ENCODE measurements at places on chromosomes 12 and 14. TPM values are rescaled to one million over a fixed set of nuclear protein-coding genes. Genes with fewer than 3 reads are reported as not detected.

The SLC16A7 gene
- 38.2 TPM for total RNA-seq

The MMP17 gene
- 64.5 TPM for total RNA-seq

The PRB2 gene
- total RNA-seq: not detected

The TMEM52B gene
- 0.63 TPM for total RNA-seq

The RNASE2 gene
- total RNA-seq: not detected

The LRRC10 gene
- not detected for total RNA-seq

The TMPRSS12 gene
- total RNA-seq: not detected

The SERPINA5 gene
- not detected for total RNA-seq

The BDKRB2 gene
- 0.31 TPM for total RNA-seq

The AMDHD1 gene
- 0.63 TPM for total RNA-seq

The VCPKMT gene
- 12.2 TPM for total RNA-seq

The HSPB8 gene
- total RNA-seq: 1.6 TPM

The SALL2 gene
- 14.4 TPM for total RNA-seq
